ENCODE measurements at places on chromosomes 1 and 21.

GRCh38 chr1:34162852-34163766, 1.9 kb downstream of the CSMD2 start:
- H3K4me1 ChIP-seq = no peaks in the 10 kb centered on the region
- peaks cover 14% of the 10 kb centered on the region for H3K27me3 ChIP-seq
- no peak overlapping the region for H3K27ac ChIP-seq
- H3K4me3 ChIP-seq = no peak overlapping the region
- no peaks in the 10 kb centered on the region for H3K36me3 ChIP-seq
- DNase-seq = no peak

GRCh38 chr1:45306319-45306718, 20.4 kb upstream of the HPDL start:
- H3K36me3 ChIP-seq = no peaks in the 10 kb centered on the region
- H3K4me3 ChIP-seq = no peak overlapping the region
- no peak overlapping the region for H3K27ac ChIP-seq
- DNase-seq = no peak
- H3K4me1 ChIP-seq = peaks cover 23% of the 10 kb centered on the region

- H3K4me1 ChIP-seq = no peaks in the 10 kb centered on the region
- DNase-seq = no peak
- no peak overlapping the region for H3K27ac ChIP-seq
- no peak overlapping the region for H3K4me3 ChIP-seq
These were observed 32.4 kb downstream of the ZBTB18 start for GRCh38 chr1:244083383-244083943.

- peak overlapping the region; percentile 90 for H3K27ac ChIP-seq
- H3K27me3 ChIP-seq = no peaks in the 10 kb centered on the region
- H3K4me1 ChIP-seq = peaks cover 83% of the 10 kb centered on the region
- H3K4me3 ChIP-seq = no peak overlapping the region
These were observed 17.7 kb downstream of the PTPRC start for GRCh38 chr1:198656500-198656932.

DNA sequence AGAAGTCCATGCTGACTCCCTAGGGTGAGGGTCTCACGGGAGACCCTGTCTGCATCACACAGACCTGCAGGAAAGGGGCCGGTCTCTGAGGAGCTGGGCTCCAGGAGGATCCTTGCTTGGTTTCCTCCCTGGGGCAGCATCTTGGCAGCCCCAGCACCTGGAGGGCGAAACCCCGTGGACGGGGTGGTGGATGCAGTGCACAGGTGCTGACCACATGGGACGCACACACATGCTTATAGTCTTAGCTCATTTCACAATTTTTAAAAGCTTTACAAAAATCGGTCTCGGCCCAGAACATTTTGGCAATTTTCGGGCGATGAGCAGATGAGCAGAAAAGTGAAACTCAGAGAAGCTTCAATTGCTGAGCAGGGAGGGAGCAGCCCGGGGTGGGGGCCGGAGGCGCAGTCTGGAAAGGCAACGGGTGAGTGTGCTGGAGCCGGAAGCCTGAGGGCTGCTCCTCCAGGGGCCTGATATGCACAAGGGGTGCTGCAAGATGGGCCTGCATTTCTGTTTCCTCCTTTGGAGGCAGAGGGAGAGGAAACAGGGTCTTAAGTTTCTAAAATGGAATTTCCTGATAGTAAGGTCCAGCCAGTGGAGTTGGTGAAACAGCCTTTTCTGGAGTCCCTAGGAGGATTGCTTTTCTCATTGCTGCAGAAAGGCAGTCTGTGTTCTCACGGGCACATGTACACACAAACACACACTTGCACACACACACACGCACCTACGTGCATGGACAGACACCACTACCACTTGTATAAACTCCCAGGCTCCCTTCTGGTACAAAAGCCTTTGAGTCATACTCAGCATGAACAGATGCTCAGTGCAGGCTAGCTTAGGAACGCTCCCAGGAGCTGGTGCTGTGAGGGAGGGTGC, 60.6 kb downstream of the SCCPDH start:
- DNase-seq = peak; percentile 48
- peaks cover 41% of the 10 kb centered on the region for H3K4me1 ChIP-seq
- peaks cover 7% of the 10 kb centered on the region for H3K36me3 ChIP-seq
- H3K27ac ChIP-seq = 0 out of 2 replicates have a peak overlapping the region, but pooled peaks have one; percentile 25
- no peak overlapping the region for H3K4me3 ChIP-seq

DNA sequence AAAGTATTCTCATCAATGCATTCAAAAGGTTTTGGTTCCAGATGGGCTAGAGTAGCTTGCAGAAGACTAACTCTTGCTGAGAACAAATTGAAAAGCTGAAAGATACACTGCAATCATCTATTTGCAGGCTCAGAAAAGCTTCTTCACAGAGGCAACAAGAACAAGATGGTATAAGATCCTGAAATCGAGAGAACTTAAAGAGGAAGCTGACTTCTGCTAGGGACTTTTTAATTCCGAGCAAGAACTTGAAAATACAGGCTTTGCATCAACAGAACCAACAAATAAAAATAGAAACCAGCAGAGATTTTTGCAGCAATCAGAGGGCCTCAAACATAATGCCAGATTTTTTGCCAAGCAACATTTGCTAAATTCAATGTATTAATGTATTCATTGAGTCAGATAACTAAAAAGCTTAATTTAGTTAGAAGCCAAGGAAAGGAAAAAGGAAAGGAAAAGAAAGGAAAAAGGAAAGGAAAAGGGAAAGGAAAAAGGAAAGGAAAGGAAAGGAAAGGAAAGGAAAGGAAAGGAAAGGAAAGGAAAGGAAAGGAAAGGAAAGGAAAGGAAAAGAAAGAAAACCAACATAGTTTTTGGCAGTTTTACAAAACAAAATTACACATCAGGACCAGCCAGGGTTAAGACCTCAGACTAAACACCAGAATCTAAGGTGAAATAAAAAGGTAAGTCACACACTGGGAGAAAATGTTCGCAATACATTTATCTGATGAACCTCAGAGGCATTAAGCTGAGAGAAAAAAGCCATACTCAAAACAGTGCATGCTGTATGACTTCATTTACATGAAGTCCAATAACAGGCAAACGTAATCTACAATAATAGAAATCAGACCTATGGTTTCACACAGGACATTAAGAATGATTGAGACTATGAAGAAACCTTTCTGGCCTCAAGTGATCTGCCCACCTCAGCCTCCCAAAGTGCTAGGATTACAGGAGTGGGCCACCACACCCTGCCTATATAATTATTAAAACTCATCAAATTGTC, 42.6 kb downstream of the FAF1 start:
- no peaks in the 10 kb centered on the region for H3K27me3 ChIP-seq
- H3K36me3 ChIP-seq = peaks cover 11% of the 10 kb centered on the region
- H3K4me3 ChIP-seq = no peak overlapping the region
- DNase-seq = no peak
- no peak overlapping the region for H3K27ac ChIP-seq

- H3K27ac ChIP-seq = no peak overlapping the region
- H3K36me3 ChIP-seq = no peaks in the 10 kb centered on the region
- DNase-seq = no peak
- H3K4me3 ChIP-seq = no peak overlapping the region
These were observed 393.1 kb downstream of the BRINP3 start for GRCh38 chr1:190084552-190084951.

GRCh38 chr1:109799445-109799844, 35.7 kb upstream of the EPS8L3 start:
- H3K27ac ChIP-seq = no peak overlapping the region
- peaks cover 60% of the 10 kb centered on the region for H3K4me1 ChIP-seq
- no peak overlapping the region for H3K4me3 ChIP-seq
- H3K27me3 ChIP-seq = no peaks in the 10 kb centered on the region
- DNase-seq = no peak
- H3K36me3 ChIP-seq = no peaks in the 10 kb centered on the region

GRCh38 chr1:75234562-75234961, 100.4 kb downstream of the LHX8 start:
- peaks cover 2% of the 10 kb centered on the region for H3K27me3 ChIP-seq
- H3K36me3 ChIP-seq = no peaks in the 10 kb centered on the region
- DNase-seq = no peak
- no peaks in the 10 kb centered on the region for H3K4me1 ChIP-seq
- no peak overlapping the region for H3K4me3 ChIP-seq

DNA sequence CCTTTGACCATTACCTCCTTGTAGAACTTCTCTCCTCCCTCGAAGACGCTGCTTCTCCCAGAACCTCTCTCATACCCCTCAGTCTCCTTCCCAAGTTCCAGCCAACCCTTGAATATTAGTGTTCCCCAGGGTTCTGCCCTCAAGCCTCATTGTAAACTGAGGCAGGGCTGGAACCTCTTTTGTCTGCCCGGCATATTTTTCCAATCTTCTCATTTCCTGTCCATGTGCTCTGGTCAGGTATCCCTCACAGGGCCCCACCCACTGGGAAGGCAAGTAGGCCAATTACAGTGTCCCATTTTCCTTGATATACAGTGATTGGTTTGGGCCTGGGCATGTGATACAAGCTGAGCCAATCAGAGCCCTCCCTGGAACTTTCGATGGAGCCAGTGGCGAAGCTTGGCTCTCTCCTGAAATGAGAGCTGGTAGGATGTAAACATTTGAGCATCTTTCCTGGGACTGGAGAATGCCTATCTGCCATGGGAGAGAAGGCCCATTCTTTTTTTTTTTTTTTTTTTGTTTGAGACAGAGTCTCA, 57.1 kb upstream of the ID3 start:
- peaks cover 68% of the 10 kb centered on the region for H3K4me1 ChIP-seq
- peaks cover 17% of the 10 kb centered on the region for H3K27me3 ChIP-seq
- H3K27ac ChIP-seq = no peak overlapping the region
- H3K36me3 ChIP-seq = no peaks in the 10 kb centered on the region

GRCh38 chr1:162682013-162682419, 49.8 kb downstream of the DDR2 start:
- H3K27ac ChIP-seq = no peak overlapping the region
- H3K27me3 ChIP-seq = no peaks in the 10 kb centered on the region
- H3K4me1 ChIP-seq = no peaks in the 10 kb centered on the region

- DNase-seq = peak; percentile 84
- no peaks in the 10 kb centered on the region for H3K27me3 ChIP-seq
- H3K27ac ChIP-seq = peak within 1 kb of the TSS; percentile 95
- peak within 1 kb of the TSS; percentile 40 for H3K4me3 ChIP-seq
These were observed at the start of gene SAMSN1 for GRCh38 chr21:14545906-14546480. Gene SAMSN1 (minus strand): TSS chr21:14546315. CDS start chr21:14546261, 54 bp downstream.

GRCh38 chr1:226723657-226724532, 15.2 kb downstream of the ITPKB start:
- H3K36me3 ChIP-seq = peaks cover 77% of the 10 kb centered on the region
- H3K27ac ChIP-seq = peak overlapping the region; percentile 15
- peaks cover 10% of the 10 kb centered on the region for H3K4me1 ChIP-seq
- DNase-seq = no peak

GRCh38 chr21:42614811-42615351, 38.5 kb upstream of the PDE9A start:
- H3K36me3 ChIP-seq = no peaks in the 10 kb centered on the region
- peak overlapping the region; percentile 31 for H3K27ac ChIP-seq
- DNase-seq = peak; percentile 65
- peaks cover 24% of the 10 kb centered on the region for H3K4me1 ChIP-seq

DNA sequence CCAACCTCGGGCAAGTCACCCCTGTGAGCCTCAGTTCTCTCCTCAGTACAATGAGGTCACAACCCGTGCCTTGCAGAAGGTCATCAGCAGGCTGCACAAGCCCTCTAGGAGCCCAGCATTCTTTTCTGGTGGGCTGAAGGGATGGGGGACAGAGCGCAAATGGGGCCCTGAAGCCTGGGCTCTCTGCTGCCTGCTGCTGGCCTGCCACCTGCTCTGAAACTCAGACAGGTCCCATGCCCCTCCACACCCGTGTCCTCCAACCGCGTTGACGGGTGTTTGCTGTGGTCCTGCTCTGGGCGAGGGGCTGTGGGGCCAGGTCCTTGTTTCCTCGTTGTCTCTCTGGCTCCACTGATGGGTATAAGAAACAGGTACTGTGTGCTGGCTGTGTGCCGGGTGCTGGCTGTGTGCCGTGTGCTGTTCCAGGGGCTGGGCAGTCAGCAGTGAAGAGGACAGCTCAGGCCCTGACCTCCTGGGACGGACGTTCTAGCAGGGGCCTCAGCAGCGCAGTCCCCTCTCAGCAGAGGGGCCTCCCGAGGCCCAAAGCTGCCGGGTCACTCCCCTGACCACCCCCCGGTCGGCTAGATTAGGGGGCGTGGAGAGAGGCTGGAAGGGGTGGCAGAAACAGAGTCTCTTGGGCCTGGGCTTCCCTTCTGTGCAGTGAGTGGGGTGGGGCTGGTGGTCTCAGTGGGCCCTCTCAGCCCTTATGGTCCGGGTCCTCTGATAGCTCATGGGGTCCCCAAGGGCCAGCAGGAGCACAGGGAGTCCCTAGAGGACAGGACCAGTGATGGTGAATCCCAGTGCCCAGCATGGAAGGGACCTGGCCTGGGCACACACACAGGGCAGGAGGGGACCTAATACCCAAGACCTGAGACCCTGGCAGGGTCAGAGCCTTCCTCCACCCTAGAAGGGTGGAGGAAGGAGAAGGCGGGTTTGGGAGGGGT, 42.1 kb downstream of the DMRTB1 start:
- H3K27me3 ChIP-seq = peaks cover 3% of the 10 kb centered on the region
- H3K36me3 ChIP-seq = no peaks in the 10 kb centered on the region
- H3K27ac ChIP-seq = no peak overlapping the region
- DNase-seq = no peak
- H3K4me1 ChIP-seq = no peaks in the 10 kb centered on the region

DNA sequence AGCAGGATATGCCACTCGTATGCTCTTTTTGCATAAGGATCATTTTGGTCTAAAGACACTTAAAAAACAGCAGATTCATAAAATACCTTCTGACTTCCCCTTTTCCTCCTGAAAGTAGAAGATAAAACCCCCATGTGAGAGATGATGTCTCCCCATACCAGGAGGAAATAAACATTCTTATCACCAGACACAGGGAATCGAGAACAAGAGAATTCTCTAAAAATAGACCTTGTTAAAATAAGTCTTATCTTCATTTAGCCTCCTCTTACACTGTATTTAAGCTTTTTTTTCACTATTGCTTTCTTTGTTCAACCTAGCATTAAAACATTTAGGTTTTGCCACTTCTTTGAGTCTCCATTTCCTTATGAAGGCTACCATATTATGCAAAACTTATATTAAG, 709.3 kb downstream of the KCNT2 start:
- H3K27ac ChIP-seq = no peak overlapping the region
- no peaks in the 10 kb centered on the region for H3K4me1 ChIP-seq
- no peaks in the 10 kb centered on the region for H3K27me3 ChIP-seq
- H3K36me3 ChIP-seq = no peaks in the 10 kb centered on the region
- no peak for DNase-seq

GRCh38 chr21:32474179-32475059, 61.9 kb downstream of the EVA1C start:
- peaks cover 5% of the 10 kb centered on the region for H3K27me3 ChIP-seq
- no peak for DNase-seq
- H3K4me1 ChIP-seq = no peaks in the 10 kb centered on the region
- H3K27ac ChIP-seq = no peak overlapping the region

- no peak for DNase-seq
- H3K27ac ChIP-seq = no peak overlapping the region
- no peaks in the 10 kb centered on the region for H3K27me3 ChIP-seq
- H3K4me1 ChIP-seq = no peaks in the 10 kb centered on the region
- H3K36me3 ChIP-seq = no peaks in the 10 kb centered on the region
- no peak overlapping the region for H3K4me3 ChIP-seq
These were observed 70.7 kb upstream of the DAB1 start for GRCh38 chr1:57494530-57495079.
